CD4-positive, CD25-positive, alpha-beta regulatory T cell (primary cell): ENCODE measurements at places on chromosomes 6 and 20. TPM values are rescaled to one million over a fixed set of nuclear protein-coding genes. Genes with fewer than 3 reads are reported as not detected.

The DDX43 gene
- 3.6 TPM for polyA plus RNA-seq

The CEBPB gene
- polyA plus RNA-seq, result 12.7 TPM

The FRK gene
- polyA plus RNA-seq, result not detected

The AKAP7 gene
- polyA plus RNA-seq, result 20.6 TPM

The LIN28B gene
- not detected for polyA plus RNA-seq

DNA sequence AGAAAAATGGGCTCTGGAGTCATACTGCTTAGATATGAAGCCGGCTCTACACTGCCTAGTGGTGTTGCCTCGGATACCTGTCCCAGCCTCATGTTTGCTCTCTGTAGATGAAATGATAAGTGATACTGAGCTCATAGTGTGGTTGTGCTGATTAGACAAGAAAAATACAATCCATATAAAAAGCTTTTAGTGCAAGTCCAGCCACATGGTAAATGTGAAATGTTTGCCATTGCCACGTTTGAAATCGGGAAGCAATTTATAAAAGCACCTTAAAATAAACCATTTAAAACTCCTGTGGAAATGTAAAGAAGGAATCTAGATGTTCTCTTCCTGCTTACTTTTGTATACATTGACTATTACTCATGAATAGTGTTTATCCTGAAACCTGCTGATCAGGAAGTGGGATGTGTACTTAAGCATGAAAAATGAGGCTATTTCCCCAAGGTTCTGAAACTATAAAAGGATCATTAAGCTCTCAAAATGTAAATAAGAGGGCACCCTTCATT is 13.1 kb upstream of the PBOV1 start:
- DNase-seq, result no peak

- DNase-seq, result no peak
Observed at GRCh38 chr20:46723039-46723438, 13.6 kb downstream of the SLC2A10 start.

- no peak for DNase-seq
Observed at GRCh38 chr6:140344142-140344913, 969.9 kb upstream of the CITED2 start.

- no peak for DNase-seq
Observed at GRCh38 chr6:19289457-19289856, 547.7 kb upstream of the ID4 start.

- DNase-seq, result no peak
Observed at GRCh38 chr6:29958921-29959320, 16.6 kb downstream of the HLA-A start.

DNA sequence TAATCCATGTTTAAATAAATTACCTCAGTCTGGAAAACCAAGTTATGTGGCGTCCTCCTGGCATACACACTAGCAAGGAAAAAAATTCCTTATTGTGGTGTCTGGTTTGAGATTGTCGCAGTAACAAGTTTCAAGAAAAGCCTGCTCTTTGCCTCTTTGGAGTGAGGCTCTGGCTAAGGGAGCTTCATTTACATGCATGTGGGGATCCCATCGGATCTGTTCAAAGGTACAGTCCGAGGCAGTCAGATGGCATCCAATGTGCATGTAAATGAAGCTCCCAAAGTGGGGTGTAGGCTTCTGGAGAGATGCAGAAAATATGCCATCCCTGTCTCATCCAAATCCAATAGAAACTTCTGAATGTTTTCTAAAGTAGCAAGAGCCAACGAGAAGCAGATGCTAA is 199.5 kb upstream of the FBXL4 start:
- DNase-seq, result no peak

GRCh38 chr6:71248306-71248765 is 40.3 kb upstream of the OGFRL1 start:
- DNase-seq, result no peak

- no peak for DNase-seq
Observed at GRCh38 chr6:143176090-143177021, 115.7 kb downstream of the AIG1 start.

DNA sequence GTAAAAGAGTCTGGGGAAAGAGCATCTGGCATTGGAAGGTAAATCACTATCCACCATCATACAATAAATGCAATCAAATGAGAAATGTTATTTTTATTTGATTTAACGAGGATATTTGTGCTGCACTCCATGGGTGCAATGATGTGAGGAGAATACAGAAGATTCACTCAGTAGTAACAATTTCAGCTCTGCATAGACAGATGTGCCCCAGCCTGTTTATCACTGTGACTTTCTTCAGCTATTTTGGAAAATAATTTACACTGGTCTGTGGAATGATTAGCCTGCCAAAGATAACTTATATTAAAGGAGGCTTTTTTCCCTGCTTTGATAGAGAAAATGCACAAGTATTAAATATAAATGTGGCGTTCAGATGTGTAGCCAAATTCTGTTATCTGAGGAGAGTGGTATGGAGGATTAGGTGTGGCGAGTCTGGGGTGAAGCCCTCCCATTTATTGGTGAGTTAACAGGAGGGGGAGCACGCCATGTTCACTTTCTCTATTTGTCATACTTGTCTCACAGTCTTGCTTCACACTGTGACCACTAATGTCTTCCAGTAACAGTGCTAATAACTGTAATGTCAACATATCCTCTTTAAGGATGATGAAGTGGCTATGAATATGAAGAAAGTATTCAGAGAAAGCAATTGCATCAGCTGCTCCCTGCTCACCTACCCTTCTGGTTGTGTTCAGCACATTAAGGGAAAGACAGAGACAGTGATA is 645.6 kb downstream of the MMUT start:
- DNase-seq, result no peak

DNA sequence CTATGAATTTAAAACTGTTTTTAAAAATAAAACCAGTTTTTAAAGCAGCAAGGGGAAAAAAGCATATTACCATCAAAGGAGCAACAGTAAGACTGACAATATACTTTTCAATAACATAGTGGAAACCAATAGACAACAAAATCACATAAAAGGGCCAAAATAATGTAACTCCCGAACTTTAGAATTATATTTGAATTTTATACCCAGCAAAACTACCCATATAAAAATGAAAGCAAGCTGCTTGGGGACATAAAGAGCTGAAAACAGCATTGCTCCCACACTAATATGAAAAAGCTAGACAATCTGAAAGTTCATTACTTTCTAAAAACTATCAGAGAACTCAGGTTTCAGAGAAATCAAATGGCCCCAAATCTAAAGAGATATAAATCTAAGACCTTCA is 199.4 kb upstream of the ARID1B start:
- no peak for DNase-seq

DNA sequence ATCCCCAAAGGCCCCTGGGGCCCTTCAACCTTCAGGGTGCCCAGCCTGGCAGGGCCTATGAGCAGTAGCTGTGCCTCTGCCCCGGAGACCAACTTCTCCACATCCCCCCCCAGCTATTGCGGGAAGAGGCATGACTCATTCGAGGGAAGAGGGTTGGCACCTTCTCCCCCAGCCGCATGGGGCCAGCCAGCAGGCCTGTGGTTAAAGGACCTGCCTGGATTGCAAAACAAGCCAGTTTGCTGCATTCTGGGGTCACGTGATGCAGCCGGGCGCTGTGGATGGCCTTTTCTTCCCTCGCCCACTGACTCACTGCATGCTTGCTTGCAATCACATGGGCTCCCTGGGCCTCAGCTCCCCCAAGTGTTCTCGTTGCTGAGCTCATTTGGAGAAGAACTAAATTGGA is 182.5 kb downstream of the MAFB start:
- no peak for DNase-seq

- no peak for DNase-seq
Observed at GRCh38 chr6:168200571-168201134, 118.9 kb downstream of the DACT2 start.
